OCI-LY7 (cell line): ENCODE measurements at places on chromosomes 6 and 20.

- no peak for DNase-seq
Measured at GRCh38 chr6:21083708-21084107, 509.8 kb upstream of the SOX4 start.

GRCh38 chr6:106072501-106073090 is 13.5 kb upstream of the PRDM1 start:
- DNase-seq: peak; percentile 42

DNA sequence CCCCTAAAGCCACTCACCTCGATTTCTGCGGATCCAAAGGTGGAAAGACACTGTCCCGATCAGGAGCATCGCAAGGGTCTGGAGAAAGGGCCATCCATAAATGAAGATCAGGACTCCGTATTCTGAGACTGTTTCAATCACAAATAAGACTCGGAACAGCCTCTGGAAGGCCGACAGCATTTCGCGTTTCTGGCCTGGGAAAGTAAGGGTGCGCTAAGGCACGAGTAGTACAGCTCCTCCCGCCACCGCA is 44.6 kb downstream of the DPPA5 start:
- no peak for DNase-seq

- DNase-seq: peak; percentile 42
Measured at GRCh38 chr20:57126481-57127092, 139.9 kb downstream of the BMP7 start.

DNA sequence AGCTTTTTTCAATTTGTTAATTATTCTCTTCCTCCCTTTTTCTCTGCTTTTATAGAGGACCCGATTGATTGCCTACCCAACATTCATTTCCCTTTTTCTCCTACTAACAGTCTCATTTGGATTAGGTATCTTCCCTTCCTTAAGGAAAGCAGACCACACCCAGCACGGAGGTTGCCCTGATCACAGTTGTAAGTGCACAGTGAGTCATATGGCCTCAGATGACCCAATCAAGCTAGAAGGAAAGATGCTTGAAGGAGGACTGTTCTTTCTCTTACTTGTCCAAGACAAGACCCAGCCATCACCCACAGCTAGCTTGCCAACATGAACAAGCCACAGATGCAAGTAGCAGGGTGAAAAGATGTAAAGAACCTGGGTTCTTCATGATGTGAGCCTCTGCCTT is 518.6 kb downstream of the PKHD1 start:
- no peak for DNase-seq

- no peak for DNase-seq
Measured at GRCh38 chr6:73236144-73236750, 11.0 kb upstream of the KHDC1L start.

- no peak for DNase-seq
Measured at GRCh38 chr6:26743157-26743821, 83.7 kb upstream of the ZNF322 start.

- DNase-seq: no peak
Measured at GRCh38 chr20:62692176-62692575, 16.5 kb upstream of the NTSR1 start.

GRCh38 chr6:49563006-49563886 is 12.8 kb downstream of the C6orf141 start:
- DNase-seq: no peak

- DNase-seq: no peak
Measured at GRCh38 chr6:40754461-40755045, 167.4 kb upstream of the LRFN2 start.
